ENCODE measurements at places on chromosomes 3 and 15.

GRCh38 chr3:35114686-35115085 lies 524.6 kb upstream of the ARPP21 start:
- no peak for DNase-seq

DNA sequence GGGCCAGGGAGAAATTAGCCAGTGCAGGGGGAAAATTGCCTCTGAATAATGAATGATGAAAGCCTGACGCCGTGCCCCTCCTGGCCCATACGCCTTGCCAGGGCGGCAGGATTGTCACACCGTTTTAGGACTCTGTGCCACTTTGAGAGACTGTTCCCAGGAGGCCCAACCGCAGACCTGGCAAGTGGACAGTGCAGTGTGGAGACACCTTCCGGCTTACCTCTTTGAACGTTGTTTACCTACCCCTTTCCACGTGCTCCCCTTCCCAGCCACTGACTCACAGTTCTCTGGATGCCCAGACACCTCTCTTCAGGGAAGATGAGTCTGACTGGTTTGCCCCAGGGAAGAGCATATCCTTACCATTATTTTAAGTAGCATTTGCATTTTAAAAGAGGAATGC lies 84.0 kb upstream of the PXYLP1 start:
- no peak for DNase-seq

DNA sequence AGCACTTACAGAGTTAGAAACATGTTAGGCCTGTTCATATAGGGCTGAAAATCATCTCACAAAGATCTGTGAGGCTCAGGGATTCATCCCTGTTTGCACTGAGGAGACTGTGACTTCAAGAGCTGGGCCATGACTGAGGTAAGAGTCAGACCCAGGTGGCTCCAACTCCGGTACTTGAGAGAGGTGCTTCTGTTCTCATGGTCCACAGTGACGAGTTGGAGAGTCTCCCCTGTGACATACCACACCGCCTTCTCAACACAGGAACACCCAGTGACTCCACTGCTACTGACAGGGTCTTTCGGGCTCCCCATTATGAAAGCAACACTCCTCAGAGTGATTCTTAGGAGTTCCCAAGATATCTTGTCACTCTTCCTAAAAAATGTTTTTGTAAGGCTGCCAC lies 27.4 kb downstream of the FSTL1 start:
- no peak for DNase-seq

GRCh38 chr15:78317145-78317836 lies 17.9 kb upstream of the SKIC8 start:
- DNase-seq, result no peak

DNA sequence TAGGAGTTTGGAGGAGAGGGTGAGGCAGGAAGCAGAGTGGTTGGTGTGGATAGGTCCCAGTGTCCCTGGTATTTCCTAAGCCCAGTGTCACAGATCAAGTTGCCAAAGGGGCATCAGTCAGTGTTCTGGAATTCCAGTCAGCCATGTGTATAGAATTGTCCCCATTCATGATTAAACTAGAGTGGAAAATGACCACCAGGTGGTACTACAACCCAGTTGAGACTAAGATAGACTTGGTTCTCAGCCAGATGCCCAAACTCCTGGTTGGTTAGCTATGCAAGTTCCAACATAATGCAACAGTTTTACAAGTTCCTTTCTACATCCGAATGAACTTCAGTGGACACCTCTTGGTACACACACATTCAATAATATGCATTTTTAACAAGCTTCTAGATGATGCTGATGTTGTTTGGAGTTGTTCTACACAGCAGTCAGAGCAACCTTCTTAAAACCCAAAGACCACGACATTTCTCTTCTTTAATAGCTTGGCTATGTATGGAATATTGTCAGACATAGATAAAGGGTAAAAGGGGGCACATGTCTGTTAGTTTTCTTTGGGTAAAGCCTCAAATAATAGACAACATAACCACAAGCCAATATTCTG lies 8.4 kb upstream of the ATR start:
- peak; percentile 69 for DNase-seq

- DNase-seq, result no peak
Observed at GRCh38 chr15:83082730-83083386, 15.8 kb upstream of the BTBD1 start.

DNA sequence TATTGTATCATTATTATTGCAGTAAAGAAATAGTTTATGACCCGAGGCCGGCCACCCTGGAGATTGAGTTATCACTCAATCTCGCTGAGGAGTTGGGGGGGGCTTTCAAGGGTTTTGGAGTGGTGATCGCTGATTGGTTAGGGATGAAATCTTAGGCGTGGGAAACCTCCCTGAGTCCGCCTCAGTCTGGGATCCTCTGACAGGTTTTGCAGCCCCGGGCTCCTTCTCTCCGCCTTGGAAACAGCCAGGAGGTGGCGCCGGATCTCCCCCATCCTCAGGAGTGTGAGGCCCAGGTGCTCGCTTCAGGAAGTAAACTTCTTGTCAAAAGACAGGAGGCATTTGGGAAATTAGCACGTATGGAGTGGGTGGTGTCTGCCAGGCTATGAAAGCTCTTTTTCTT lies 41.1 kb upstream of the SEC61A1 start:
- DNase-seq, result peak; percentile 80

- no peak for DNase-seq
Observed at GRCh38 chr3:68935778-68936177, 3.4 kb upstream of the TAFA4 start.

- no peak for DNase-seq
Observed at GRCh38 chr15:90681480-90681879, 35.7 kb upstream of the BLM start.

DNA sequence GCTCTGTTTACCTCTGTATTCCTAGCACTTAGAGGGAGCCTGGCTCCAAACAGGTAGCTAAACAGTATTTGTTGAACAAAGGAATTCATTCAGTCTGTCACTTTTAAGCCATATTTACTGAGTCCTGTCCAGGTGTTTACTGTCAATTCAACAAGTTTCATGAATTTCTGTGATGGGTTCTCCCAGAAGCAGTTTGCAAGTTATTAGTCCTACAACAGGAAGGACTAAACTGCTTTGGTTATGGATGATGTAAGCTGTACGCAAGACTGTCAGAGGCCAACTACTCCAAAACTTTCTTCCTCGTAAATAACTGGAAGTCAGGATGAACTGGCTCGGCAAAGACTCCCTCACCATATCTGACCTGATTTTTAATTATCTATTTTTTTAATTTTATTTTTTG lies 25.1 kb downstream of the STIMATE start:
- peak; percentile 62 for DNase-seq

DNA sequence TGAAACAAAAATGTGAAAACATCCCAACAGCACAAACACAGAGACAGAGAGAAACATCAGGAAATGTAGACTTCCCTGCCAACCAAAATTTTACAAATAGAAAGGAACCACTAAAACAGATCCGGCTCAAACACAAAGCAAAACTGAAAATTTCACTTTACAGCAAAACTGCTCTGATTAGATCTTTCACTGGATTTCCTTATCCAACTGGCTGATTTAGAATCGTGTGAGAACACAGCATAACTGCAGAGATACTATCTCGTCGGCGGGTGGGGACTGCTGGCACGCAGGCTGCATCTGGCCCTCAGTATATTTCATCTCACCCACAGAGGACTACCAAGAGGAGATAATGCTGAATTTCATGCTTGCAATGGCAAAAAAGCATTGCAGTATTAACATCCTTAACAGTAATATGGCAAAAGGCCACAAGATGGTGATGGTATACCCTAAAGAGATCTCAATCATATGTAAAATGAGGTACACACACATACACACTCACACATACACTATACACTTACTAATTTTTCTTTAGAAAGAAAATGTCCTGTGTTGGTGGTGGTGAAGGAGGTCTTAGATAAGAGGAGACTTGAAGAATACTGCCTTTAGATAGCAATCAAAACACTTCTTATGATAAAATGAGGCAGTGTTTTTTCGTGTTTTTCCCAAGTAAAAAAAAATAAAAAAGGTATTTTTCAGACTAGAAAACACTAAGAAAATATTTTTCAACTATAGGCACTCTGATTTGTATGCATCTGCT lies 10.6 kb upstream of the LEO1 start:
- DNase-seq, result peak; percentile 77

DNA sequence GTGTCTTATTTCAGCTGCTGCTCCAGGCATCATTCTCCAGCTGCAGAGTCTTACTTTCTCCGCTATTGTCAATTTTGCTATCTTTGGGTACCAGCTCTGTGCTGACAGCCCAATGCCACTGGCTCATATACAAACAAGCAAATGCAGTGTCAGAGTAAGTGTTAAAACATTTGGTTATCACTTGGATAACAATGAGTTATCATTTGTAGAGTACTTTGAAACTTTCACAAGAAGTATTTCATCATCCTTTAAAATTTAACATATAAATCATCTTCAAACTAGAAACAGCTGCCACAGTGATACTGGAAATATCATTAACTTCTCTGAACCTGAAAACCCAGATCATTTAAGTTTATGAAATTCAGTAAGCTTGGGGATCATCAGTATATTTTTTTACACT lies 13.8 kb downstream of the TSPAN3 start:
- no peak for DNase-seq

Measured in LNCaP clone FGC (cell line).